ENCODE measurements at places on chromosomes 4 and X.

DNA sequence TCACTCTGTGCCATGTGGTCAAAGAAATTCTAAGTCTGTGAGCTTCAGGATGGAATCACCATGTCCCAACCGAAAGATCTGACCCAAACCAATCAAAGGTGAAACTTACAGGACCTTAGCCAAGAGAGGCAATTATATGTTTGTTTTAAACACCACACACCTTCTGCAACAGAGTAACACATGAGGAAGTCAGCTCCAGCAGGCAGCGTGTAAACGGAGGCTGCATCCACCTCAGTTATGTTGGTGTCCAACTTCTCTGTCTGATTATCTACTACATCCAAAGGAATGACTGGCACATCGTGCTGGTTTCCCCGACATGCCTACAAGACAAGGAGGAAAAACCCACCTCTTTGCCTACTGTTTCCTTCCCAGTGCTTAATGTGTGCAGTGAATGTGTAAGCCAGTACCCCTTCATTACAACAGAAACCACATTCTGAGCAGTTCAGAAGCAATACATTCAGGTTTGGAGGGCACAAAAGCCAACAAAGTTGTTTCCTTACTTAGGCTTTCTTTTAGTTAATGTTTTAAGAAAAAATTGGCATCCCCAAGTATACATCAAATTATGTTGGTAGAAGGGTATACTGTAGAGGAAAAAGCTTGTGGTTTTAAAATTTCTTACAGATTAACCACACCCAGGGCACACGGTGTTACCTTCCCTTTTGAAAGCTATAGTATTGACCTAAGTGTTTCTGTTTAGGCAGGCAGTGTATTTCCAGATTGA lies 12.4 kb downstream of the CASP6 start:
- no peak for DNase-seq

GRCh38 chr4:156515295-156515694 lies 456.3 kb downstream of the PDGFC start:
- DNase-seq = no peak

DNA sequence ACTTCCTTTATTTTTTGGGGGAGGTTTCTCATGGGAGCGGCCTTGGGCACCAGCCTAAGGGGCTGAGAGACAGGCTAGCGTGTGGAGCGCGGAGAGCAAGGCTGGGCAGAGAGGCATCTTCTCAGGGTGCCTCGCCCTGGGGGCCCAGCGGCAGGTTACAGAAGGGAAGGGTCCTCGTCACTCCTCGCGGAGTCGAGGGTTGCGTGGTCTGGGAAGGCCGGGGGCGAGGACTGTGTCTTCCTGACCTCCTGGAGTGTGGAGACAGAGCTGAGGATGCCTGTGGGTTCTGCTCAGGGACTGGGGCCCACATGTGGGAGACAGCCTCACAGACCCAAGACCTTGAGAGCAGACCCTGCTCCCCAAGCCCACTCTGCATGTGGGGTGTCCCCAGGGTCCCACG lies 79.6 kb upstream of the LRPAP1 start:
- no peak for DNase-seq

- no peak for DNase-seq
Observed at GRCh38 chr4:180665481-180665880, 1577.7 kb upstream of the TENM3 start.

DNA sequence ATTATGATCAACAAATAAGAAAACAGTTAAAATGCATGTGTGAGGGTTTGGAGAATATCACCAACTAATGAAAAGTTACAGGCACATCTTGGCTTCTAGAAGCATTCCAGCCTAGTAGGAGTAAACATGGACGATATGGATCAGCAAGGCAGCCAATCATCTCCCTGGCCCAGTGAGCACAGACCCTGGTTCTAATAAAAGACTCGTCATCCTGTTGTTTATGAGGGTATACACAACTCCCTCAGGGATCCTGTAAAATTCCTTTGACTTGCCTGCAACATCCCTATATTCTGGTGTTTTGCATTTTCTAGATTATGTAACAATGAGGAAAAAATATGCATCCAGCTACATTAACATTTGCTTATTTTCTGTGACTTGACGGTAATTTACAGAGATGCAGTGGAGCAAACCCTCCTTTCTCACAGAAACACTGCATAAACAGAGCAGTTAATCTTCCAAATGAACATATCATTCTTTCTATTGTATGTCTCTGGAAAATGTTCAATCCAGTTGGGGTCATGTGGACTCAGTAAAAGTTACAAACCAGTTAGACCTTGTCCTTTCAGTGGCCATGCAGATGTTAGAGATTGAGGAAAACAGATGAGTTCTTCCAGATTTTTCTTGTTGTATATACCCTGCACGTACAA lies 88.9 kb upstream of the NDP start:
- DNase-seq = no peak

DNA sequence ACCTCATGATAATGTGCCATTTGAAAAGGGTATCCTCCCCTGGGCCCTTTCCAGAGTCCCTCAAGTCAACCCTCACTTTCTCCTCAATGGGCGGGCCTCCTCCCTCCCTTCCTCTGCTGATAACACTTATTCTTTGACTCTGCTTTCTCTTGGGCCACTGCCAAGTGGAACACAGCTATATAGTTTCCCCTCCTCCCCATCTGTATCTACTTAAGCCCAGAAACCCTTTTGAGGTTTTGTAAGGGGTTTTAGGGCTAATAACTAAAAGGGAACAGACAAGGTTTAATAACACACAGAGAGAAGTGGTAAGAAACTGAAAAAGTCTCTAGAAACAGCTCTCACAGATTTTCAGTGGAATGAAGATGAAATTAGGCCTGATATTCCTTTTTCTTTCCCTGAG lies 116.7 kb downstream of the GPC3 start:
- DNase-seq = no peak

DNA sequence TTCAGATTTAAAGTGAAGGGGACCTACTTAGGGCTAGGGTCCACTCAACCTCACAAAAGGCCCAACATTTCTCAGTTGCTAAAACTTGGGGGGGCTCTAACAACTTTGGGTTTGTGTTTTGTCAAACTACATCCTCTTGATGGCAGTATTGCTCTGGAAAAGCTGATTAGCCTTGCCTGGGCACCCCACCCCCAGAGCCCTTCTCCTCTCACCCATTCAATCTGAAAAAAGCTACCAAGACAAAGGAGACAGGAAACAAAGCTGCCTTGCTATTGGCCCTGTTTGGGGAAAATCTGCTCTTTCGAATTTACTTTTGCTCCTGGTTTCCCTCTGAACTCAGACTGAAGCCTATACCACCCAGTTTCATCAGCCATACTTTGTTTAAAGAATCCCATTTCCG lies 195.2 kb upstream of the STK26 start:
- DNase-seq = peak; percentile 17

DNA sequence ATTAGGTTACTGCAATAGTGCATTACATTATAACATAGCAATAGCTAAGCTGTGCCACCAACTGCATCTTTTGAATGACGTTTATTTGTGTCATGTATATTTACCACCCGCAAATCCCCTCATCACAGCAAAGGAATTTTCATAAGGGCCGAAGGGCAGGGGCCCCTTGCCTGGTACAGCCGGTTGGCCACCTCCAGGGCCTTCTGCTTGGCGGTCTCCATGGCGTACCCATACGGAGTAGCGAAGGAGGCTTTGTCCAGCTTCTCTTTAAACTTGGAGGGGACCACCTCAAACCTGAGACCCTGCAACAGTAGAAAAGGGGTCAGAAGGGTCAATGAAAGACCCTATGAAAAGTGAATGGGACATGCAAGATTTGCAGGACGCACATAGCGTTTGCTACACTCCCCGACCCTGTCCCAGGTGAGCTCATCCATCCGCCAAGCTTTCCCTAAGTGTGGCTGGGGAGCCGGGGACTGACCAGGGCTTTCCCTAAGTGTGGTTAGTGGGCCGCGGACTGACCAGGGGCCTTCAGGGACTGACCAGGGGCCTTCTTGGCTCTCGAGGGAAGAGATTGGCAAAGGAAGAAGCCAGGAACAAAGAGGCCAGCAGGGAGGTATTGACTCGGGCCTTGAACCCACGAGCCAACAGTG lies 10.6 kb downstream of the ASMTL start:
- DNase-seq = no peak

DNA sequence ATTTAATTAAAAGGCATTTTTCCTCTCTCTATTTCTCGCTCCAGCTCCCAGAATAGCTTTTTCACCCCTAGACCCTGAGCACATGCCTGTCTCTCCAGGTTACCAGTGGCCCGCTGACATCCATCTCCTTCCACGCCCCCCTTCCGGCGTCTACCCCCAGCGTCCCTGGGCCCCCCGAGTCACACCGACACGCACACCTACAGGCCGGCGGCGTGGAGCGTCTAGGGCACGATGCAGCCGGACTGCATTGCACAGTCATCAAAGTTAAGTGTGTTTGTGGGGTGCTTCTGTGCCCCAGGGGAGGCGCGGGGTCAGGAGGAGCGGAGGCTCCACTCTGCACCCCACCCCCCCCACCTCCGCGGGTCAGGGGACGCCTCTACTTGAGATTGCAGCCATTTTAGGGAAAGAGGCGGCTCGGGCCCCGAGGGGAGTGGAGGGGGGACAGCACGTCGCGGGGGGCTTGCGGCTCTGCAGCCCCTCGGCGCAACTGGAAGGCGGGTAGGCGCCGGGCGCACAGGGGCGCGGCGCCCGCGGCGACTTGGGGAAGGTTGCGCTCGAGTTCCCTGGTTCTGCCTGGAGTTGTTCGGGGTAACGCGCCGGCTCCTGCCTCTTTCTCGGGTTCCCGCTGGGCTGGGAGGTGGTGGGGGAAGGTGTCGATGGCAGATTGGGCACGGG lies 112.7 kb downstream of the DHX15 start:
- DNase-seq = no peak

DNA sequence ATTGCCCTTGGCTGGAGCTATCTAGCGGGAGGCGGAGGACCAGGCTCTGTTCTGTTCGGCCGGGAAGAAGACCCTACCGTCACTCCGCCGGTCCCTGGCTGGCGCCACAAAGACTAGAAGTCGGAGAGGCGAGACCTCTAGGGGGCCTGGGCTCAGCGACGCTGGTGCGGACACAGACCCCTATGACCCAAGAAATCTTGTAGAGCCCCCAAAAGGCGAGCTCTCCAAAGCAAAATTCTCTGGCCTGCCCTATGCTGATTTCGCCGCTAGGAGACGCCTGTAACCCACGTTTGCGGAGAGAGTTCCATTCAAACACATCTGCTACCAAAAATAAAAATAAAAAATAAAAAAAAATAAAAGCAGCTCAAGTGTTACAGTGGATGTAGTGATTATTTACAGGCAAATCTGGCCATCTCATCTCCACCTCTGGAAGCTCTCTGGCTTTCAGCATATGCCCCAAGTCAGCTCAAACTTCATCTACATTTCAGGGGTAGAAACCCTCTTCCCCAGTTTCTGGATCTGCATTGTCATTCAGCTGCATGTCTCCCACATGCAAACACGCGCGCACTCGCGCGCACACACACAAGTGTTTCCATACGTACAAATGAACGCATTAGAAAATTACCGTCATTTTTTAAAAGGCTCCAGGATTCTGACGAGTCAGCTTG lies 2.4 kb upstream of the PCDH10 start:
- no peak for DNase-seq

DNA sequence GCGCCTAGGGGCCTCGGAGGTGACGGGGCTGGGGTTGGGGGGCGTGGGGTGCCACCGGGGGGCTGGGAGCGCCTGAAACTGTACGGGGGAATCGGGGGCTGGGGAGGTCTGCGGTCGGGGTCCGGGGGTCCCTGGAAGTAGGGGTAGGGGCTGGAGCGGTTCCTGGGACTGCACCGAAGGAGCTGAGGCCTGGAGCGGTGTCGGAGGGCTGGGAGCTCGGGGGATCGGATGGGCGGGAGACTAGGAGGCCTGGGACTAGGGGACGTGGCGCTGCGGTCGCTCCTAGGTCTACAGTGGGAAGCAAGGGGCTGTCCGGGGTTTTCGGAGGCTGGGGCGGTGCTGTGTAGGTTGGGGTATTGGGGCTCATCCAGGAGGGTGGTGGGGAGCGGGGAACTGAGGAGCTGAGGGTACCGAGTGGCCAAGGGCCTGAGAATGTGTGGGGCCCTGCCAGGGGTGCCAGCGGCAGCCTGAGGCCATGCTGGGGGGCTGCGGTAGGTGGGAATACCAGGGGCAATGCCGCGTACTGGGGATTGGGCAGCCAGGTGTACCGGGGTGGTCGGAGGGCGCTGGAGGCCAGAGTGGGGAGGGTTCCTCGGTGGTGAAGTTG lies 562 bp downstream of the AKAP17A start:
- no peak for DNase-seq

DNA sequence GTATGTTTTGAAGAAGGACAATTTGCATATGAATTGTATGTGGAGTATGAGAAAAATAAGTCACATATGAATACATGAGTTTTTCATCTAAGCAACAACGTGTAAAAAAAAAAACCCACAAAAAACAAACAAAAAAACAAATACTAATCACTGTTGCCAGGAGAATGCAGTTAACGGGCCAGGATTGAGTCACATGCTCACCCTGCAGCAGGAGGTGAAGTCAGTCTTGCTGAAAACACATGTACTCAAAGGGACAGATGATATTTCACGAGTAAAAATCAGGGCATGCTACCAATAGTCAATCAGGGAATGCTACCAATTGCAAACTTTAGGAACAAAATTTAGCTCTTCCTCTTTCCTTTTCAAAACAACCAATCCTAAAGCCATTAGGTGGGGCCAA lies 10.4 kb upstream of the DCLK2 start:
- DNase-seq = no peak

DNA sequence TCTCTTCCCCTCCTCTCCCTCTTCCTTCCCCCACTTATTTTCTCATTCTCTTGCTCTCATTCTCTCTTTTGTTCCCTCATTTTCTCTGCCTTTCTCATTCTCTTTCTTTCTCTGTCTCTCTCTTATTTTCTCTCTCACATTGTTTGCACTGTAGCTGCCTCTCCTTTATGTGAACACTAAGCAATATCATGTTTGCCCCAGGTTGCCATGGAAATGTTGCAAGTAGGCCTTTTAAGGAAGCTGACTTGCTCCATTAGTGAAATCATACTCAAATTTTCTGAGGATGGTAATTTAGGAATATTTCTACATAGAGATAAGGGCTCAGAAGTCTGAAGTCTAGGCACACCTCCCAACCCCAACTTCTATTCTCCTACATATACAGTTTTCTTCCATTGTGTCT lies 130.1 kb downstream of the EDA start:
- no peak for DNase-seq

GRCh38 chr4:152696764-152697261 lies 17.0 kb upstream of the TMEM154 start:
- DNase-seq = no peak

DNA sequence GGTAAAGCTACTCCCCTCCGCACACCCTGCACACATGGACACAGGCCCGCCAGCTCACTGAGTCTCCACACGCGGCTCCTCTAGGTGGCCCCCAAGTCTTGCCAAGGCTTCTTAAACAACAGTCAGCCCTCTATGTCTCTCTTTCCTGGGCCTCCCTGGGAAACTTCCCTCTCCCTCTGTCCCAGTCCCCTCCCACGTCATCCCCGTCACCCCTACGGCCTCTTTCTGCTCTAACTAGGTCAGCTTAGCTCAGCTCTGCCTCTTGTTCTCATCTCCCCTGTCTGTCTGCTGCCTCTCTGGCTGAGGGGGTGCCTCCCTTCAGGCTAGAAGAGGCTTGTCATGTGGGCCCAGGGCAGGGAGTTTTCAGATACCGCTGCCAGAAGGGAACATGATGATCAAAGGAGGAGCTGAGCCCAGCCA lies 38.8 kb downstream of the SEPTIN6 start:
- DNase-seq = no peak

- DNase-seq = no peak
Observed at GRCh38 chr4:115851918-115852766, 738.7 kb upstream of the NDST4 start.

Data from HS-27A (cell line).